ENCODE measurements at places on chromosomes 13 and 19.
A peak's percentile ranks its signal among the peaks of the same experiment; 100 is the strongest.

DNA sequence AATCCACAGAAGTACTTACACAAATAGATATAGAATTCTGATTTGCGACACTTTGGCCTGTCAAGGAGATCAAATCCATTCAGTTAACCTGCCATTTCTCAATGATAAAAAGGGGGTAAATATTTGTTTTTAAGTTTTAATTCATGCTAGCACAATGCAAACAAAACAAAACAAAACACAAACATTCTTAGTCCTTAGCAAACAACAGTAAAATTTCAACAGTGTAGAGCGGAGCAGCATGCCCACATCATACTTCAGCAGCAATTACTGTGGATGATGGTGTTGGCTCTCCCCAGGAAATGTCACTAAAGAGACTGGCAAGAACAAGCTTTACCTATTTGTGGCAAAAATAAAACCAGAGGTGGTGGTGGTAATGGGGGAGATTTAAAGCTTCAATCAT, 625.2 kb upstream of the PCDH20 start:
- DNase-seq = no peak

- no peak for DNase-seq
Measured at GRCh38 chr19:50462970-50463369, 13.3 kb upstream of the EMC10 start.

GRCh38 chr13:32728327-32728726, 142.1 kb downstream of the PDS5B start:
- DNase-seq = no peak

- DNase-seq = no peak
Measured at GRCh38 chr13:99376132-99376531, 68.9 kb upstream of the GPR183 start.

- DNase-seq = no peak
Measured at GRCh38 chr13:79222427-79223205, 183.4 kb downstream of the RBM26 start.

DNA sequence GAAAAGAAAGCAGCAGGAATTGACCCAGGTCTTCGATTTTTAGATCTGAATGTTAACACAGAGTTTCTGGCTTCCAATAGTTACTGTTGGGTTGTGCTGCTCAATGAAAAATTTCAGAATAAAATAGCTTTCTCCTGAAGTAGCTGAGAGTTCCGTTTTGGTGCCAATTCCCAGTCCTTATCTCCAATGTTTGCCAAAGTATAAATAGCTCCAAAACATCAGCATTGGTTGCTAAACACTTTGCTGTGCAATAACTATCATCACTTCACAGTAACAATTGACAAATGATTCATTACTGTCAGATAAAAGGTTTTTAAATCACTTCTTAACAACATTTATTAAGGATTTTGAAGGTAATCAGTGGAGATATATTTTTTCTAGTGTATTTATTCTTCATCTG, 446.0 kb downstream of the PCDH20 start:
- DNase-seq = no peak

- DNase-seq = no peak
Measured at GRCh38 chr19:55590617-55591016, 8.7 kb downstream of the FIZ1 start.

DNA sequence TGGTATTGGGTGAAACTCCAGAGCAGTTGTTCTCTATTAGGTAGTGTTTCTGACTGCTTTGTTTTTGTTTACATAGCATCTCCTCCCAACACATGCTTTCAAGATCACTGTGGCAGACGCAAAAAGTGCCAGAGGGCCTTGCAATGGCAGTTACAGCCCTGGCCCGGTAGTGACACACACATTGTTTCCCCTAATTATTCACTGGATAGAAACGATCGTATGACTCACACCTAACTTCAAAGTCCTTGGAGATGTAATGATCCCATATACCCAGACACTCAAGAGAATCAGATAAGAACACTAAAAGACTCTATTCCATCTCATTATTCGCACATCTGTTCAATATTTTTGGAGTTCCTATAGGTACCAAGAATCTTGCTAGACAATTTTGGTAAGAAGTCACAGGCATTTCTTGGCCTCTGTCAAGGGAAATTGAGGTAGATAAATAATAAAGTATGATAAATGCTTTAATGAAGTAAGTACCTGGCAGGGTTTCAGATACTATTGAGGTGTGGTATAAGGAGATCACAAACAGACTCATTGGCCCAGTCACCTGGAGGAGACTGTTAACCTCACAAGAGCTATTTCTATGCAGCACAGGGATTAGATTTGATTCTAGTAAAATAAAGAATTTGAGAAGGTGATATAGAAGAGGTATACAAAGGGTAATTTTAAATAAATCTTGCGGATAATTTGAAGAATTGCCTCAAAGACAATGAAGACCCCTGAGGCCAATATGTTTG, 485.3 kb downstream of the SLITRK6 start:
- DNase-seq = no peak

- DNase-seq = no peak
Measured at GRCh38 chr13:67620665-67621064, 390.5 kb upstream of the PCDH9 start.

GRCh38 chr19:19750842-19751790, 18.2 kb upstream of the ZNF14 start:
- no peak for DNase-seq

DNA sequence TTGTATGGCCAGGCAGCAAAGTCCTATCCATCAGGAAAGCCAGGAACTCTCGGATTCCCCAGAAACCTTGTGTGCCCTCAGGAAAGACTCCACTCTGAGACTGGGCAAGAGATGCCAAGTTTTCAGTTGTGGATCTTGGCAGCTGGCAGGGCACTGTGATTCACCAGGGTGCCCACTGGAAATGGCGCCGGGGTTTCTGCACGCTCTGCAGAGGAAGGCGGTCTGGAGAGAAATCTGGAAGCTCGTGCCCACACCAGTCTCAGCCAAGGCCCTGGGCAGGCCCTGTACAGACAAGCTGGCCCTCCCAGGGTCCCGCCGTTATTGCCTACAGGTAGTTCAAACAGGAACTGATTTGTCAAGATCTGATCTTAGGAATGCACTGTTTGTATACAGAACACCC, 4.9 kb downstream of the NAPA start:
- DNase-seq = no peak

DNA sequence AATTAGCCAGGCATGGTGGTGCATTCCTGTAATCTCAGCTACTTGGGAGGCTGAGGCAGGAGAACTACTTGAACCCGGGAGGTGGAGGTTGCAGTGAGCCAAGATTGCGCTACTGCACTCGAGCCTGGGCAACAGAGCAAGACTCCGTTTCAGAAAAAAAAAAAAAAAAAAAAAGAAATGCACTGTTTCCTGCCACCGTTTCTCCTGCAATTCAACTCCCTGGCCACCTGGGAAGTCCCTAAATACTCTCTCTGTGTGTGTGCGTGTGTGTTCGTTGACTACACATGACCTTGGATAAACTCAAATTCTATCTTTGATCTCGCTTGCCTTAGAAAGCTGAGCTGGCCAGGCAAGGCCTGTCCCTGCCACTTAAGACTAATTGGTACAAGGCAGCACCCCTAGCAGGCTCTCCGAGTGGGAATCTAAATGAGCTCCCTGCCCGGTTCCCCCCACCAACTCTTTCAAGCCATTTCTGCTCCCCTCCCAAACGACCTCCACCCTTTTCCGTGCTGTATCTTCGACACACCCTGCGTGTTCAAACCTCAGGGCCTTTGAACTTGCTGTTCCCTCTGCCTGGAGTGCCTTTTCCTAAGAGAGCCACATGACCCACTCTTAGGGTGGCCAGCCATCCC, 5.2 kb upstream of the BCAT2 start:
- DNase-seq = no peak

DNA sequence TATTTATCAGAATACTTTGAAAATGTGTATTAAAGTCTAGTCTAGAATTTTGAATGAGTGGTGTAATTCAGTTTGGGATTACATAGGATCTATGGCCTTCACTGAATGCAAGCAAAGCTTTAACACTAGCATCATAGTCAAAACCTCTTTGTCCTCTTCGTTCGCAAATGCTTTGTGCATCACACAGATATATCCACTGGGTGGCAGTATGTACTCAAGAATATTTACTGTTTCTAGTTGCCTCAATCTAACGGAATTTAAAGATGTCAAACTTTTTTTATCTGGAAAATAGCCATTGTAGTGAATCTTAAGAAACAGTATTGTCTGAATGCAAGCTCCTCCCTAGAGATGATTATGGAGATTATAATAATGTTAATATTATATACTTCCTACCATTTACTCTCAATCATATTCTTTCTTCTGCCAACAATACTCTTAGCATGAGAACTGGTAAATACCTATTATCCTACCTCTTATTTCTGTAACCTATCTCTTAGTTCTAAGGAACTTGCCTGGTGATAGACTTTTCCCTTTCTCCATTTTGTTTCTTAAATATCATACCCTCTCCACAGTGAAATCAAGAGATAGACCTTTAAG, 25.8 kb downstream of the LACC1 start:
- DNase-seq = peak; percentile 11

- no peak for DNase-seq
Measured at GRCh38 chr19:751501-752341, 809 bp downstream of the MISP start.

- no peak for DNase-seq
Measured at GRCh38 chr19:45115809-45116615, 23.0 kb downstream of the PPP1R37 start.

DNA sequence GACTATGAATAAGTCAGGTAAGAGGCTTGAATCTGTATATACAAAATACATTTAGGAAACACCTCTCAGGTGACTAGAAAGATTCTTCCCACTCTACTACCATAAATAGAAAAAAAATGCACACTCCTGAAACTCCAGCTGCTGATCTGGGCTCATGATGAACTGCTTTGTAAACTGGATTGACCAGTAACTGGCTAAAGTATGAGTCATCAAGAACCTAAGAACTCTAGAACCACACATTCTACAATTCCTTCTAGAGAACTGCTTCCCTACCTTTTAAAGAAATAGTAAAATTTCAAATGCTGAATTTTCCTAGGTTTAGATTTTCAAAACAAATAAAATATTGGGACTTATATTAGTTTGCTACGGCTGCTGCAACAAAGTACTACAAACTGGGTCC, 55.2 kb downstream of the ELF1 start:
- DNase-seq = no peak

DNA sequence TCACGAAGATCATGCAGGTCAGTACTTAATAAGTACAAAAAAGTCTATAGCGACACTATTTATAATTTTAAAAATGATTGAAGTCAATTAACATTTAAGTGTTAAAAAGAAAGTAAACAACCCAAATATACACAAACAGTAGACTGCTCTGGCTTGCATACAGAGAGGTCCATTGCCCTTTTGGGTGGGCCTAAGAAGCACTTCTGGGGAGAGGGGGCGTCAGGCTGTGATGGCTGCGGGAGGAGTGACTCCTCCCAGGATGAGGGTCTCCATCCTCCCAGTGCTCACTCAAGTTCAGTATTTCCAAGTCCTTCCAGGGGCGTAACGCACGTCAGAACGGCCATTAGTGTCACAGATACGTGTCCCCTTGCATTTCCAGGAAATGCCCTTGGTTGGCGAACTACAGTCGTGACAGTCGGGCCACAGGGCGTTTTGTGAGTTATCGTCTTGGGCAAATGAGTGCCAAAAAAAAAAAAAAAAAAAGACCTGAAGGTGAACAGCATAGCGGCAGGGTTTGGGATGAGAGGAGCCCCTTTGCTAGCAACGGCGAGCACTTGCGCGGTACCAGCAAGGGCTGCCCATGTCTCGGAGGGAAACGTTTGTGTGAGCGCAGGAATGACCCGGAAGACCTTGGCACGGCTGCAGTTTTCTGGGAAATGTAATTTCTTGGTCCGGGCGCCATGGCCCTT, at the start of gene SCGB2B2:
SCGB2B2 (minus strand) TSS at position 463 of the 689 bp plus-strand sequence. CDS start 82,596 bp downstream, outside the sequence.
- DNase-seq = peak; percentile 76

- no peak for DNase-seq
Measured at GRCh38 chr13:74191410-74191809, 57.2 kb upstream of the KLF12 start.

- DNase-seq = peak; percentile 28
Measured at GRCh38 chr19:1407528-1408299, at the start of gene DAZAP1. TSS of gene DAZAP1 (plus strand) at chr19:1407586. CDS start at chr19:1407774, 188 bp downstream.

DNA sequence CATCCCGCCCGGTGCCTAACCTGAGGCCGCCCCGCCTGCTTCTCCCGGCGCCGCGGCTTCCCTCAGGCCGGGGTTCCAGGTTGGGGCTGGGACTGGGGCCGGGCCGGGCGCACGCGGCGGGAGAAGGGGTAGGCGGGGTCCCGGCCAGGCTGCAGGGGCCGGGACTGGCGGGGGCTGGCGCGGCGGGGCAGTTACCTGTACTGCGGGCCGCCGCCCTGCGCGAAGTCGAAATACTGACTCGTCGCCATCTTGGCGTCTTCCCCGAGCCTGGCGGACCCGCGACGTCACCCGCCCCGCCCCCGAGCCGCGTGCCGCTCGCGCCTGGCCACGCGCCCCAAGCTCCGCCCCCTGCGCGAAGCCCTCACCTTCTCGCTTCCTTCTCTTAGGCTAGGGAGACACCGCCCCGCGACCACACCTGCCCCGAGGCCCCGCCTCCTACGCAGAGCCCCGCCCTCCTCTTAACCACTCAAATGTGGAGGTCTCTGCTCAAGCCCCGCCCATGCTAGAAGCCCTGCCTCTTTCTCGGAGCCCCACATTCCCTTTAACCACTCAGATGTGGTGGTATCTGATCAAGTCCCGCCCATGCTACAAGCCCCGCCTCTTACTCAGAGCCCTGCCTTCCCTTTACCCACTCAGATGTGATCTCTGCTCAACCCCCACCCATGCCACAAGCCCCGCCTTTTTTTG, at the start of gene ZFR2:
ZFR2 (minus strand) TSS at position 269 of the 687 bp plus-strand sequence; CDS start at position 248, 21 bp downstream.
- DNase-seq = peak; percentile 16

DNA sequence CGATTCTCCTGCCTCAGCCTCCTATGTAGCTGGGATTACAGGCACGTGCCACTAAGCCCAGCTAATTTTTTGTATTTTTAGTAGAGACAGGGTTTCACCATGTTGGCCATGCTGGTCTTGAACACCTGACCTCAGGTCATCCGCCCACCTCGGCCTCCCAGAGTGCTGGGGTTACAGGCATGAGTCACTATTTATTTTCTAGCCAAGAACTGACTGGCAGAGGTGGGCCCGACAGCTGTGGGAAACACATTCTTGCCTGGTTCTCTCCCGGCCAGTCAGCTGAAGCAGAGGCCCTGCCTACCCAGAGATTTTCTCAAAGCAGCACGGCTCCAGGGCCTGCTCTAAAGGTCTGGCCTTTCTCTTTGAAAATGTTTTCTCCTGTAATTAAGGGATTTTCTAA, 108.0 kb downstream of the KCTD15 start:
- DNase-seq = no peak

DNA sequence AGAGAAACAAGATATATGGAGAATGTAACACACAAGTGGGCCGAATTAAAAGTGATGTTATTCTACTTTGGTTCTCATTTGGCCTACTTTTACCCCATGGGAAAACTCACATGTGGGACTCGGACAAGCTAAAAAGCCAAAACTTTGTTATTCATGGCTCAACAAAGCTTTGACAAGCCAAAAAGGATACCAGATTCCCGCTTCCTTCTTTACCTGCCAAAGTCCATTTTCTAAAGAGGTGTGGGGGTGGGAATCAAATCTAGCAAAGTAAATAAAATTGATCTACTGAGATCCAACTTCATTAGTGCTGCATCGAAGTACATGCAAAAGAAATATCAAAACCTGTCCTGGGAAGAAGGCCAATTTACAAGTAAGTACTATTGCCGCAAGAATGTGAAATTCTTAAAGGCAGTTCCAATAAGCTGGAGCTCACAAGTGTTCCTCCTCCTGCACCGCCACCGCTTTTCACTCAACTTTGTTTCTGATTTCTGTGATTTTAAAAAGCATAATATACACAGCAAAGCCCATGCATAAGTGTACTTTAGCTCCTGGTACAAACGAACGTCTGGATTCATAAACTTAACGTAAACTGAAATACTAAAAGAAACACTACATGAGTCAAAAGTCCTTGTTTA, 1.1 kb downstream of the LNX2 start:
- no peak for DNase-seq
